ENCODE measurements at places on chromosomes 2 and 18. TPM values are rescaled to one million over a fixed set of nuclear protein-coding genes. Genes with fewer than 3 reads are reported as not detected.

The FNDC4 gene
- not detected for total RNA-seq

The C2orf66 gene
- 0.20 TPM for total RNA-seq

The MC2R gene
- not detected for total RNA-seq

The CD302 gene
- total RNA-seq: 0.34 TPM

Measured in T-helper 2 cell treated with Interferon-gamma antibody and Interleukin-4, amounts not matched to agents 100 ng/mL and 5 ng/mL, for 36 hours (primary cell).